ENCODE measurements at places on chromosomes 6 and 20.
A peak's percentile ranks its signal among the peaks of the same experiment; 100 is the strongest.

DNA sequence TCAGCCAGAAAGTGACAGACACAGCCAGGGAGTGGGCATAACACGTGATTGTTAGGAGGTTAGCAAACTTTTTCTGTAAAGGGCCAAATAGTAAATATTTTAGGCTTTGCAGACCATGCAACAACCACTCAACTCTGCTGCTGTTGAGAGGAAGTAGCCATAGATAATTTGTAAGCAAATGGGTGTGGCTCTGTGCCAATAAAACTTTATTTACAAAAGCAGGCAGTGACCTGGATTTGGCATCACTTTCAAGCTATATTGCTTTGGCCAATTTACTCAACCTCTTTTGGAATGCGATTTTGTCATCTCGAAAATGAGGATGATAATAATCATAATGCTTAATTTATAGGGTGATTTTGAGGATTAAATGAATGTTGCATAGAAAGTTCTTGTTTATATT, 152.6 kb downstream of the TSHZ2 start:
- DNase-seq: no peak

- peak; percentile 84 for DNase-seq
Measured at GRCh38 chr6:151075527-151075926, 164.2 kb upstream of the AKAP12 start.

GRCh38 chr6:122640366-122640765, 30.2 kb downstream of the PKIB start:
- DNase-seq: no peak

GRCh38 chr6:168496139-168496996, 55.4 kb downstream of the SMOC2 start:
- DNase-seq: no peak

- DNase-seq: no peak
Measured at GRCh38 chr6:11769811-11770545, 8.6 kb downstream of the ADTRP start.

GRCh38 chr6:111711476-111711875, 105.8 kb upstream of the TRAF3IP2 start:
- DNase-seq: no peak

GRCh38 chr6:104795363-104795762, 64.4 kb downstream of the HACE1 start:
- DNase-seq: no peak

GRCh38 chr20:24615353-24615752, 145.9 kb downstream of the SYNDIG1 start:
- no peak for DNase-seq

GRCh38 chr6:54084231-54084630, 27.0 kb upstream of the MLIP start:
- no peak for DNase-seq

DNA sequence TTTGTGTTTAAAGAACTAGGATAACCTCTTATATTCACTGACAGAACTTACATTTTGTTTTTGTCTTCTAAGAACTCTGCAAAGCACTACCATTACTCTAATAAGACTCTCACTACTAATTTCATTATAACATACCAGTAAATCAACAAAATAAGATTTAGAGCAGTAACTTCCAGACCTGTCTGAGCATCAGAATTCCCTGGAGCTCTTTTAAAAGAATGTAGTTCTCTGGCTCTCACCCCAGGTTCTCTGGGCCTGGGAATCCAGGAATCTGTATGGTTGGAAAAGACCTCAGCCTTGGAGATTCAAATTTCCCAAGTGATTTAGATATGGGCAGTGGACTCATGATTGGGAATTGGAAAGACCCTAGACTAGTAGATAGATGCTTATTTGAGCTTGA, 89.4 kb downstream of the JAG1 start:
- DNase-seq: peak; percentile 54

- no peak for DNase-seq
Measured at GRCh38 chr6:7148100-7148822, 40.5 kb downstream of the RREB1 start.

DNA sequence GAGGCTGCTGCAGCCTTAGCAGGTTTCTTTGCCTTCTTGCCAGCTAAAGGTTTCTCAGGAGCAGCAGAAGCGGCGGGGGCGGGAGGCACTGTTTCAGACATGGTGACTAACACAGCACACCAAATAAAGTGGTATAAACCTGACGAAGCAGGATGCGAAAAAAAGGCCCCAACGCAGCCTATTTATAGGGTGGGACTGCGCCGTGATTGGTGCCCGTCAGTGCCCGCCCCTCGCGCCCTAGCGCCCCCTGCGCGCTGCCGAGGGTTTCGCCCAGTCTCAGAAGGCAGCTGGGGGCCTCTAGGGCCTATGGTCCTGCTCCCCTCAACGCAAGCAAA, 55.0 kb downstream of the TRIM38 start:
- DNase-seq: peak; percentile 72

GRCh38 chr6:105886814-105887544, 199.2 kb upstream of the PRDM1 start:
- DNase-seq: no peak

DNA sequence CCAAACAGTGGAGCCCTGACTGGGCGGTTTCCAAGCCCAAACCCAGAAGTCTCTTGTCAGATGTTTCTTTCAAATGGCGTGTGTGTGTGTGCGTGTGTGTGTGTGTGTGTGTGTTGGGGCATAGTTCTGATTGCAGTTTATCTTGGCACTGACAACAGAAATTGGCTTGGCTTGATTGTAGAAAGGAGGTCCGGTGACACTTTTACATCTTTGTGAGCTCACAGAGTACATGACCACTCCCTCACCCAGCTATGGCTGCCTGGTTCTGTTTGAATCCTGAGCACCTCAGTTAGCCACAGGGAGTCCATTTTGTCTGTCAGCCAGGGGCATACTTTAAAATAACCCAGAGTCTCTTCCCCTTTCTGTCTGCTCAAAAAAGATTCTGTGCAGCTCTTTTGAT, 276.3 kb downstream of the CD83 start:
- DNase-seq: no peak

GRCh38 chr6:87887266-87887665, 160.4 kb upstream of the SPACA1 start:
- DNase-seq: no peak

GRCh38 chr6:17719323-17720041, 12.8 kb upstream of the NUP153 start:
- no peak for DNase-seq

DNA sequence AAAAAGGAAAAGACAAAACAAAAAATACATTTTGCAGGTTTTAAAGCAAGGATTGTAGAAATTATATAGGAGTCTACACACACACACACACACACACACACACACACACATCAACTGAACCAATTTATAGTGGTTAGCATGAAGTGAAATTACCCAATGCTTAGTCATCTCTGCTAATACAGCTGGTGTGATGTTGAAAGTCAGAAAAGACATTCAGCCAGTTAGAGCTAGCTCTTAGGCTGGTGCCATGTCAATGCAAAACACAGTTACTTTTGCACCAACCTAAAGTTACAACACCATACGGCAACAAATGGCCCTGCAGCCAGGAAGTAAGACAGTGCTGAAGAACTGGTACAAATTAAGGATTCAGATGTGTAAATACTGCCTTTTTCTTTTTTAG, 15.2 kb downstream of the FAM210B start:
- DNase-seq: peak; percentile 85

GRCh38 chr6:137711972-137712371, 155.1 kb upstream of the TNFAIP3 start:
- no peak for DNase-seq

DNA sequence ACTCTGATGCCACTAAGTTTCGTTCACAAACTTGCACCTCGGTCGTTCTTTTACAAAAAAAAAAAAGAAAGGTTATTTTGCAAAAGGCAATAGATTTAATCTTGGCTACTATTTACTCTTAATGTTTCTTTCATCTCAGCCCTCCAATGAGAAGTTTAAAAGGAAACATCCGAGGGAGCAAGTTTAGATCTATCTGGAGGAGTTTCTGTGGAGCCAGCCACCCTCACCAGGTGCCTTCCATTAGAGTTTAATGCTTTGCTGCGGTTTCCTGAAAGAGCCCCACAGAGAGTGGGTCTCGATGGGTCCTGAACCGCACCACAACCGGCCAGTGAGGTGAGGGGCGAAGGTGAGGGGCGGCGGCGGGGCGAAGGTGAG, 632 bp downstream of the PRKN start:
- DNase-seq: no peak

GRCh38 chr6:134437376-134437775, 119.5 kb upstream of the SGK1 start:
- no peak for DNase-seq

GRCh38 chr6:42136508-42137193, 5.8 kb downstream of the C6orf132 start:
- no peak for DNase-seq

GRCh38 chr6:143457563-143458359, 7.2 kb downstream of the PEX3 start:
- no peak for DNase-seq

DNA sequence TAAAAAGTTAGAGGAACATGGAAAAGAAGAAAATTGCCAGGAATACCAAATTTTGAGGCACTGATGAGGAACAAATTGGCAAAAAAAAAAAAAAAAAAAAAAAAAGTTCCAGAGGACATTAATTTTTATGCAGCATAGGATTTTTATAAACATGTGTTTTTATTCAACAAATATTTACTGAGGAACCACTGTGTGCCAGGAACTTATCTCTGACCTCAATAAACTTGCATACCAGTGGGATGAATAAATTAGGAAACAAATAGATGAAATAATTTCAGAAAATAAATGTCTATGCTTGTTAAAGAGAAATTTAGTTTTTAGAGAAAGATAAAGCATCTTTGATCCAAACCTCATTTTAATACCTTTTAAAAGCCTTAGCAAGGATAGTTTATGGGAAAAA, 175.1 kb downstream of the PDE10A start:
- DNase-seq: no peak

DNA sequence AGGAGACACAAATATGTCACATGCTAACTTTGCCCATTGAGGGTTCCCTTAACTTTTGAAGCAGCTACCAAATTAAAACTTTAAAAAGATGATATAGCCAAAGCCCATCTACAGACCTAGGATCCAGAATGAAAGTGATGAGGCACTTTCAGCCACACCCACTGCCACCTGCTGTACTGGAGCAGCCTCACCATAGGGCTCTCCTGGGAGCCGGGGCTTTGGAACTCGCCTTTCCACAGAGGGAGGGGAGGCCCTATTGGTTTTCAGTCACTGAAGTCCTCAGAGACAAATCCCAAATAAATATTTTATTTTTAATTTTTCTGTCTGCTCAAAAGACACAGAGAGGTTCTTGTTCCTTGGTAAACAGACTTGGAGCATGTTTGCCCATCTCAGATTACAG, 238.1 kb upstream of the TAB2 start:
- DNase-seq: no peak

GRCh38 chr20:19473216-19473921, 260.9 kb downstream of the SLC24A3 start:
- no peak for DNase-seq

GRCh38 chr6:168218785-168219566, 100.6 kb downstream of the DACT2 start:
- peak; percentile 72 for DNase-seq

- no peak for DNase-seq
Measured at GRCh38 chr6:42898891-42899361, 16.9 kb upstream of the PTCRA start.

DNA sequence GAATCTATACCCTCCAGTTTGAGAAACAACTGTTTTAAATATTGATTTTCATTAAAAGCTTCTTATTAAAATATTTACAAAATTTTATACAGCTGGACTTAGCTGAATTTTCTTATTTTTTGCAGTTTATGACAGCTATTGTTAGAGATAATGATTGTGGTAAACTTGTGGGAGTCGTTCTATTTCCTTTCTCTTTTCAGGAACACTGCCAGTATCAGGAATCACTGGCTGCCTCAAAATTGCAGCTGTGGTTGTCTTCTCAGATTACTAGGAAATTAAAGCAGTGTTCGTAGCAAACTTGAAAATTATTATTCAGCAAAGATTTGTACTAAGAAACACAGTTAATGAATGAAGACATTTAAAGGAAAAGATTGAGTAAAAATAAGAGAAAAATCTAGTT, 311.0 kb downstream of the CENPW start:
- DNase-seq: no peak

DNA sequence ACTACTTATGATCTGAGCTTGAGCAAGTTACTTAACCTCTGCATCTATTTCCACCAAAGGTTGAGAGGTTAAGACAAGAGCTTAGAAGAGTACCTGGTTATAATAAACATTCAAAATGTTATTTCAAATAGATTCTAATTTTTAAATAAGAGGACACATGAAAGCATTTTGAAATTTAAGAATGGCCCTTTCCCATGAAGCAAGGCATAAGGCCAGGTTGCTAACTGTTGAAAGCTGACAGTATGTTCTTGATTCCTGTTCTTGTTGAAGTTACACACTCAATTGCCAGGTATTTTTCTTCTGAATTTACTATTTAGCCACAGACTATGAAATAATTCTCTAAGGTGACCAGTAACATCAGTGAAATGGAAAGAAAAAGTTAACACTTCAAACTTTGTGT, 14.5 kb downstream of the C6orf62 start:
- no peak for DNase-seq

DNA sequence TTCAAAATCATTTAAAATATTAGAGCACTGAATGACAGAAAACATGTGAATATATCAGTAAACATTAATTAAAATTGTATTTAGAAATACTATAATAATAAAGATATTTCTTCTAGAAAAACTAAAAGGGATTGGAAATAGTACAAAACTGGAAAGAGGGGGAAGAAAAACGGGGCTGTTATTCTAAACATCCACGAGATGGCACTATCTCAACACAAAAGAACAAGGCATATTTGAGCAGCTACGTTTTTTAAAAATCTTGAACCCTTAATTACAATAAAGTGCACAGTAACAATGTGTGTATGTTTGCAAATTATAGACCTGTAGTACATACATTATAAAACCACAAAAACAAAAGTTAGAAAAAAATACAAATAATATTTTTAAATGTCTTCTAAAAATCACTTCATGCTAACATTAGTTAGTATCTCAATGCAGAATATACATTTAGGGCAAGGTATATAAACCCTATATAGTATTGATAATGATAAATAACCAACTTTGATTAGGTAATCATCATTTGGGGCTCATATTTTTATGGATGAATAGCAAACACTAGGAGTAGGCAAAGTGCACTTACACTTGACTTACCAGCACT, 42.5 kb upstream of the PNISR start:
- DNase-seq: peak; percentile 1

- DNase-seq: no peak
Measured at GRCh38 chr6:157235600-157236039, 87.7 kb downstream of the TMEM242 start.

DNA sequence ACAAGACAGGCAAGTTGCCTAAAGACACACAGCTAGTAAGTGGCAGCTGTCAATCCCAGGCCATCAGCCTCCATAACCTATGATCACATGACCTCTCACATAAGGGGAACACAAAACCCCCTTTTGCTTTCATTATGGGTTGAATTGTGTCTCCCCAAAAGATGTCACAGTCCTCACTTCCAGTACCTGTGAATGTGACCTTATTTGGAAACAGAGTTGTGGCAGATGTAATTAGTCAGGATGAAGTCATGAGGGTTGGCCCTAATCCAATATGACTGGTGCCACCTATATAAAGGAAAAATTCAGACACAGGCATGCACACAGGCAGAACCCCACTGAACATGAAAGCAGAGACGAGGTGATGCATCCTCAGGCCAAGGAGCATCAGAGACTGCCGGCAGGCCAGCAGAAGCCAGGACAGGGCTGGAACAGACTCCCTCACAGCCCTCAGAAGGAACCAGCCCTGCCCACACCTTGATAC, 33.6 kb downstream of the GFOD1 start:
- no peak for DNase-seq

GRCh38 chr20:14761903-14762302, 424.5 kb upstream of the FLRT3 start:
- DNase-seq: no peak

GRCh38 chr6:148927586-148927985, 180.8 kb downstream of the UST start:
- DNase-seq: no peak

- DNase-seq: no peak
Measured at GRCh38 chr6:64505312-64505711, 869.7 kb downstream of the PHF3 start.

All from fibroblast of skin of left biceps (primary cell).